ENCODE measurements at places on chromosomes 6 and 20. TPM values are rescaled to one million over a fixed set of nuclear protein-coding genes. Genes with fewer than 3 reads are reported as not detected.

DNA sequence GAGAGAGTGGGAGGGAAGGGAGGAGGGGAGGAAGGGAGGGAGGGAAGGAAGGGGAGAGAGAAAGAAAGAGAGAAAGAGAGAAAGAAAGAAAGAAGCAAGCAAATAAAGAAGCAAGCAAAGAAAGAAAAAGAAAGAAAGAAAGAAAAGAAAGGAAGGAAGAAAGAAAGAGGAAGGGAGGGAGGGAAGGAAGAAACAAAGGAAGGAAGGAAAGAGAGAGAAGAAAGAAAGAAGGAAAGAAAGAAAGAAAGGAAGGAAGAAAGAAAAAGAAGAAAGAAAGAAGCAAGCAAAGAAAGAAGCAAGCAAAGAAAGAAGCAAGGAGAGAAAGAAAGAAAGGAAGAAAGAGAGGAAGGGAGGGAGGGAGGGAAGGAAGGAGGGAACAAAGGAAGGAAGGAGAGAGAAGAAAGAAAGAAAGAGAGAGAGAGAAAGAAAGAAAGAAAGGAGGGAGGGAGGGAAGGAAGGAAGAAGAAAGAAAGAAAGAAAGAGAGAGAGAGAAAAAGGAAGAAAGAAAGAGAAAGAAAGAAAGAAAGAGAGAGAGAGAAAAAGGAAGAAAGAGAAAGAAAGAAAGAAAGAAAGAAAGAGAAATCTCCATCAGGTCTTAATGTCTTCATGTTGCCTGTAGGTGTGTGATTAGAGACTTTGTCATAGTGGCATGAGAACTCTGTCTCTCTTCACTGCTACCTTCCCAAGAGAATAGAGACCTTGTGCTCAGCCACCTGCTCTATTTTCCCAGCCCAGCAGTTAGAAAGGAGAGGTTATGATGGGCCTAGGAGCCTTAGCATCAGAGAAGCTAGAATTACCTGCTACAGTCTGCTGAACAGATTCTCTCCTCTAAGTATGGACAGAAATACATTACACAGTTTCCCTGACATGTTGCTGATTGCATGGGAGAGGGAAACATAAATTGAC lies 5.0 kb downstream of the SEMG1 start:
- H3K36me3 ChIP-seq: no peaks in the 10 kb centered on the region
- no peak overlapping the region for H3K27ac ChIP-seq
- no peak overlapping the region for H3K4me3 ChIP-seq
- no peaks in the 10 kb centered on the region for H3K4me1 ChIP-seq
- H3K27me3 ChIP-seq: peaks cover 28% of the 10 kb centered on the region

DNA sequence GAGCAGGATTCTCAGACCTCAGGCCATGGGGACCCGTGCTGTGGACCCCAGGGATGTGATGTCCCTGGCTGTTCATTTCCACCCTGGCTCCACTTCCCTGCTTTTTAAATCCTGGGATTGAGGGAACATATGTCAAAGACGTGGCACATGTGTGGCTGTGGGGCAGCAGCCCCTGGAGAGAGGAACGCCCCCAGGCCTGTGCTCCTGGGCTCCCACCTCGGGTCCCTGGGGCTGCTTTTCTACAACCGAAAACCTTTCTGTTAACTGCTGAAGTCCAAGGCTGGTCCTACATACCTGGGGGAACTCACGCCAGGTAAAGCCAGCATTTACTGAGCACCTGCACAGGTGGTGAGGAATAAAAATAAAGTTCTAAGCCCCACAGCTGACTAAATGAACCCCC lies 102.3 kb upstream of the FRMD1 start:
- no peaks in the 10 kb centered on the region for H3K4me1 ChIP-seq
- no peak for DNase-seq
- H3K27me3 ChIP-seq: no peaks in the 10 kb centered on the region
- no peak overlapping the region for H3K27ac ChIP-seq

DNA sequence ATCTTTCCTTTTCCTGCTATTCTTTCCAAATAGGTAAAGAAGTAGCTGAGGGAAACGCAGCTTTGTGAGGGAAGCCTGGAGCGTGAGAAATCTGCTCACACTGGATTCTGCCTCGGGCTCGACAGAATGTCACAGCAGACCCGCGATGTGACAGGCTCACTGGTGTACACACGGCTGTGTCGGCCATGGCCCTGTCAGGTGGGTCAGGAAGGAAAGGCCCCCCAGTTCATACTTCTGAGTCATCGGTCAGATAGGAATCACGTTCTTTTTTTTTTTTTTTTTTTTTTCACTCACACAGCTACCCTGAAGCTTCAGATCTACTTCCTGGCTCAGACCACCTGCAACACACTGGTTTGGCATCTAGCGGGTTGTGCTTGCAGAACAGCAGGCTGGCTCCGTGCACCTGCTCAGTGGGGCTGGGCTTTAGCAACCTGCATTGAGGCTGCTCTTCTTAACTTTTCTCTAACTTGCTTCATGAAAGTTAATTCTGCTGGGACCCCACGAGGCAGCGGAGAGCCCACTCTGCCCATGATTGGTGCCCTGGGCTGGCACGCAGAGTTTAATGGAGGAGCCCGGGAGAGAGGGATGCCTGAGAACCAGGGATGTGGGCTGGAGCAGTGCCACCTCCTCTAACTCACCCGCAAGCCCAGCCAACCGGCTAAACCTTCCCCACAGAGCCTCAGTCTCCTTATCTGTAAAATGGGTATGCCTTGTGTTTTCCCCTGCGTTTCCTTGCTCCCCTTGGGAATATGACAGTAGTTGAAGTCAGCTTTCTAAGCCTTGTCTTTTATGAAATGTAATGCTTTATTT lies 61.5 kb upstream of the FNDC1 start:
- no peaks in the 10 kb centered on the region for H3K36me3 ChIP-seq
- peaks cover 74% of the 10 kb centered on the region for H3K4me1 ChIP-seq
- H3K27ac ChIP-seq: peak overlapping the region; percentile 96
- H3K27me3 ChIP-seq: no peaks in the 10 kb centered on the region

- no peak for DNase-seq
- H3K27ac ChIP-seq: no peak overlapping the region
- peaks cover 19% of the 10 kb centered on the region for H3K4me1 ChIP-seq
- H3K4me3 ChIP-seq: no peak overlapping the region
Measured at GRCh38 chr6:35057449-35058357, 83.4 kb downstream of the TCP11 start.

GRCh38 chr20:56411759-56412472 lies at the start of gene CASS4:
Gene CASS4 (plus strand): TSS chr20:56412260. CDS start chr20:56412459, 199 bp downstream.
- H3K4me1 ChIP-seq: peaks cover 55% of the 10 kb centered on the region
- H3K27ac ChIP-seq: peak within 1 kb of the TSS; percentile 91
- DNase-seq: peak; percentile 56
- peaks cover 44% of the 10 kb centered on the region for H3K36me3 ChIP-seq

Gene SNAP25
- not detected for total RNA-seq

DNA sequence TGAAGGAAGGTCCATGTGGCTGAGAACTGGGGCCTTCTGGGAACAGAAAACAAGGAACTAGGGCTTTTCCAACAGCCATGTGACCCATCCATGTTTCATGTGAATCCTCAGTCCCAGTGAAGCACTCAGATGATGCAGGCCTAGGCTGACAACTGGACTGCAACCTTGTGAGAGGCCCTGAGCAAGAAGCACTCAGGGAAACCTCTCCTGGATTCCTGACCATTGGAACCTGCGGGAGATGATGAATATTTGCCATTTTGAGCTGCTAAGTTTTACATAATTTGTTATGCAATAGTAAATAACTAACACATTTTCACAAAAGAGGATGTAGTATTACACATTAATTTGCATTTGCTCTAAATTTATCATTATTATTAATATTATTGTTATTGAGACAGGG lies 38.4 kb upstream of the HLA-G start:
- no peak overlapping the region for H3K4me3 ChIP-seq
- H3K27ac ChIP-seq: no peak overlapping the region
- H3K4me1 ChIP-seq: peaks cover 17% of the 10 kb centered on the region

GRCh38 chr6:167098825-167099225 lies 24.1 kb upstream of the CCR6 start:
- H3K27me3 ChIP-seq: peaks cover 3% of the 10 kb centered on the region
- peak overlapping the region; percentile 71 for H3K27ac ChIP-seq
- no peaks in the 10 kb centered on the region for H3K36me3 ChIP-seq
- peak; percentile 20 for DNase-seq

Gene TGM3
- total RNA-seq: not detected

Gene TUBB2A
- 1.2 TPM for total RNA-seq

DNA sequence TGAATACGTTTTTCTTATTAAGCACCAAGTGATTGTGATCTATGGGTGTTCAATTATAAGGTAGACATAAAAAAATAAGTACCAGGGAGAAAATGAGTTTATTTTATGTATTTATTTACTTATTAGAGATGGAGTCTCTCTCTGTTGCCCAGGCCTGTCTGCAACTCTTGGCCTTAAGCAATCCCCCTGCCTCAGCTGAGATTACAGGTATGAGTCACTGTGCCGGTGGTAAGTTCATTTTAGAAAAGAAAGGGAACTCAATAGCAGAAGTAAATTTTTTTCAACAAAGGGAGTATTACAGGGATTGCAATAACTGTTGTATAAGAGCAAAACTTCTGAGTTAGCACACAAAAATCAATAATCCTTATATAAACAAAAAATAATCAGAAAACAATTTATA lies 98.7 kb upstream of the FUT9 start:
- H3K27me3 ChIP-seq: no peaks in the 10 kb centered on the region
- no peak for DNase-seq
- no peaks in the 10 kb centered on the region for H3K4me1 ChIP-seq
- no peaks in the 10 kb centered on the region for H3K36me3 ChIP-seq
- no peak overlapping the region for H3K4me3 ChIP-seq

DNA sequence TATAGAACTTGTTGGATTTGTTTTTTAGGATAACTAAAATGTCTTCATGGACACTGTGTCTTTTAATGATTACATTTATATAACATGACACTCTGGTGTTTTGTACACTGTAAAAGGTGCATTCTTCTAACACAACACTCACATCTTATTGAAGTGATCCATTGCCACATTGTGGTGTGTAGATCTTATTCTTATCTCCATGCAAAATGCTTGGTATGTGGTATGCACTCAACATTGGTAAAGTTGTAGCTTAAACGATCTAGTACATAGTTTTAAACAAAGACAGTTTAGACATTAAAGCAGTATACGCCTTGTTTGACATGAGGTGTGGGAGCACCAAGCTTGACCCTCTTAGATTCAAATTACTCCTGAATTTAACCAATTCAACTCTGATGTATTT lies 84.7 kb downstream of the SASH1 start:
- no peaks in the 10 kb centered on the region for H3K36me3 ChIP-seq
- no peak for DNase-seq
- no peak overlapping the region for H3K27ac ChIP-seq
- peaks cover 2% of the 10 kb centered on the region for H3K27me3 ChIP-seq
- peaks cover 5% of the 10 kb centered on the region for H3K4me1 ChIP-seq
- H3K4me3 ChIP-seq: no peak overlapping the region

Gene AGPAT1
- total RNA-seq: 52.0 TPM

DNA sequence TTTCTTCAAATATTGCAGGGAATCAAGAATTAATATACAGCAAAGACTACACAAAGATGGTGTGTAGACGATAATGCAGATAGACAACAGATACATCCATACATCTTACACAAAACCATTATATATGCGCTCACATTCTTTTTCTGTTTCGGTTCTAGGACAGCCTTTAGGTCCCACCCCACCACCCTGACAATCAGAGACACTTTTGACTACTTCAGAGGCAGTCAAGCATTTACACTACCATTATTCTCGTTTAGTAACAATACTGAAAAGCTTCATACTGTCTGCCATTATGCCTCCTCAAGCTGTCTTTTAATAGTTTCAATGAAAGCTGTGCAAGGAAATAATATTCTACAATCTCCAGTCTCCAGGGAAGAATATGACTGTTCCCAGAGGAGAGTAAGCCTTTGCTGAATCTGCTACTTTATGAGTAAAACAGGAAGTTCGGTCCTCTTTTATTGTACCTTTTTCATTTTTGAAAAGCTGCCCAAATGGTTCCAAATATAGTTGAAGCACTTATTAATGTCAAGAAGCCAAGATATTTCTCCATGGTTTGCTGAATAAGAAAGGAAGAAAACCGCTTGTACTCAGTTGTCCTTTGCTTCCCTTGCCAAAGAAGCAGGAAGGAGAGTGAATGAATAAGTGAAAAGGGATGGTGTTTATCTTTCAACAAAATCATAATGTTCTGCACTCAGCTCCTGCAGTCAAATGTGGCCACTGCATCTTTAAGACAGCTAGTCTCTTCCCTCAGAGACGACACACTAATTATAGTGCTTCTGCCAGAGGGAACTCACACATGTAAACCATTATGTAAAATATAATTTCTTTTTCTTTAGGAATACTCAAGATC lies 468.3 kb downstream of the CDC5L start:
- no peak overlapping the region for H3K27ac ChIP-seq
- no peak overlapping the region for H3K4me3 ChIP-seq
- H3K27me3 ChIP-seq: no peaks in the 10 kb centered on the region
- peaks cover 13% of the 10 kb centered on the region for H3K36me3 ChIP-seq

Gene KCNK16
- not detected for total RNA-seq

Gene PBOV1
- total RNA-seq: not detected

Gene SLC32A1
- total RNA-seq: not detected

DNA sequence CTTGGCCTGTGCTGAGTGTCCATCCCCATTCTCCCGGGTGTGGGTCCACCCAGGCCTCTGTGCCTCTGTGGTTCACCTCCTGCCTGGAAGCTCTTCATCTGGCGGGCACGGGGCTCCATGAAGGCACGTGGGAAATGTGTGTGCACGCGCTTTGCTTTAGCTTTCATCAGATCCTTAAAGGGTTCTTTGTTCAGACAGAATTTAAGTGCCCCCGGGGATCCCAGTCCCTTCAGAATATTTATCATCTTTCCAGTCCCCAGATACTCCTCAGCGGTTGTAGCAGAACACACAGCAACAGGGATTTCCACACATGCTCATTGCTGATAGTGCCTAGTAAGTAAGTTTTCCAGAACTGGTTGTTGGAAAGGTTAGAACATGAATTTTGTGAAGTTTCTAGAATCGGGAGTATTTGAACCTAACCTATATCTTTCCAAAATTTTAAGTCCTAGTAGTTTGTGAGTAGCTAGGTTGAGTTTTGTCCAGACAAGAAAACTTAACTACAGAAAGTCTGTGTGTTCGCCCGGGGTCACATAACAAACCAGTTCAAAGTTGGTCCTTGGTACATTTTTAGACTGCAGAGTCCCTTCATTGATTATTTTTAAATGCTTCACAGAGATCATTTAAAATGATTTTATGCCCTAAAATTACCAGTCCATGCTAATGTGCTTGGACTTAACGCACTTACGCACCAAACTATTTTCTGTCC lies 67.7 kb downstream of the RPP40 start:
- no peaks in the 10 kb centered on the region for H3K27me3 ChIP-seq
- no peak for DNase-seq
- H3K4me1 ChIP-seq: peaks cover 43% of the 10 kb centered on the region
- H3K4me3 ChIP-seq: no peak overlapping the region
- H3K27ac ChIP-seq: no peak overlapping the region

- H3K4me1 ChIP-seq: no peaks in the 10 kb centered on the region
- no peak overlapping the region for H3K27ac ChIP-seq
- no peak for DNase-seq
- H3K27me3 ChIP-seq: no peaks in the 10 kb centered on the region
- H3K4me3 ChIP-seq: no peak overlapping the region
Measured at GRCh38 chr6:122956376-122956775, 39.7 kb upstream of the CLVS2 start.
